ENCODE measurements at places on chromosomes 11 and 22.

DNA sequence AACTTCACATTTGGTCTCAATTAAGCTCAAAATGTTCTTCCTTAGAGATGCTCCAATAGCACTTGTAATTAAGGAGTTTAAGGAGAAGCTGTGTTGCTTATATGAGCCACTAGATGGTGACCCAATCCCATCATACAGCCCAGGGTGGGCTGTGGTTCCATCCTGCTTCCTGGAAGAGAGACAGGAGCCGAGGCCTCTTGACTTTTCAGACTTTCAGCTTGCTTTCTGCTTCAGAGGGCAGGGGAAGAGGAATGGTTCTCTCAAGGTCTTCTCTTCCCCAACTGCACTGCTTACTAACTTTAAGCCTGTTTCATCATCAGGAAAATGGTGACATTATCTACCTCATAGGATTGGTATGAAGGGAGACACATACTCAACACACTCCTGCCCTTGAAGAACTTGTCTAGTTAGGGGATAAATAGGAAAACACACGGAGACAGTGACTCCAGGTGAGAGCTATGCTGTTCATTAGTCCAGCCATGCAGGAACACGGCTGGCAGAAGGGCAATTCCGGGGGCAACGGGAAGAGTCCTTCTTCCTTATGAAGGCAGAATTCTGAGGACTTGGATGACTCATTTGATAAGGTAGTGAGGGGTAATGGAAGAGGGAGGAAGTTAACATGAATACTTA, 20.1 kb downstream of the TMEM218 start:
- DNase-seq: no peak

DNA sequence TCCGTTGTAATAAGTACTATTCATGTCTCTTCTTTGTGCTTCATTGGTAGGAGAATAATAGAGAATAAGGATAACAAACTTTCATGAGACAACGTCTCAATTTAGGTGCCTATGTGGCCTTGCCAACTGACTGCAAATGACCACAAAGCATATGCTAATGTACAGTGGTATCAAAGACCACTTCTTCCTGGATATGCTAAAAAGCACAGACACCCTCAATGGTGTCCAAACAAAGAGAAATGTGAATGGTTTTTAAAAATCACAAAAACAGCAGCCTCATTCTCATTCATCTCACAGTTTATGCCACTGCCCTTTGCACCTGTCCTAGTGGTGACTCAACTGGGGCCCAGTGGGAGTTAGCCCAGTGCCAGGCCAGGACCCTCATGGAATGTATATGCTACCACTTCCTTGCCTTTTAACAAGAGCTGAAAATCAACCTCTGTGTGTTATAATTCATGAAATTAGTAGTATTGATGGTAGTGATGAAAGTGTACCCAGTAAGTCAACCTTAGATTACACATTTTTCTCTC, 65.2 kb upstream of the MTMR2 start:
- DNase-seq: no peak

GRCh38 chr11:38646382-38646781, 2048.3 kb upstream of the RAG2 start:
- DNase-seq: no peak

GRCh38 chr11:128246364-128246801, 341.0 kb downstream of the ETS1 start:
- no peak for DNase-seq

GRCh38 chr22:19731361-19732135, 8.2 kb downstream of the GP1BB start:
- DNase-seq: no peak

DNA sequence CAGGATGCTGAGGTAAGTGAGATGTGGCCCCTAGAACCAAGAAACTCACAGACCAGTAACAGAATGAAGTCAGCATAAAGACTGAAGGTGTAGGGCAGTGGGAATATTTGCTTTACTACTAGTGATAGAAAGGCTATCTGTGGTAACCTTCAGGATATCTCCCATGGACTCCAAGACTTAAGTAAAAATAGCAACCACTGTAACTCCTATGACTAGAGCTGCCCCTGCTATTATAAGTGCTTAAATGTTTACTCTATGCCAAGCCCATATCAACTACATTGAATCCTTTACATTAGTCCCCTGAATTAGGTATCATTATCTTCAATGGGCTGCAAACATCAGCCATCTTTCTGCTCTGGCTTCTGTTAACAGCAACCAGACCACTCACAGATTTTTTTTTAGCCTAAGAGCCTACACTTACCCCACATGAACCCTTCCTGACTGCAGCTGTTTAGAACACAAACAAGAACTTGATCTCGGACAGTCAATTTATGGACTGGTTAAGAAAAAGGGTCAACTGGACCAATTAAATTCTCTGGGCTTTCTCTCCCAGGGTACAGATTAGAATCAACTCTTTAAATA, 335.1 kb upstream of the API5 start:
- DNase-seq: no peak

DNA sequence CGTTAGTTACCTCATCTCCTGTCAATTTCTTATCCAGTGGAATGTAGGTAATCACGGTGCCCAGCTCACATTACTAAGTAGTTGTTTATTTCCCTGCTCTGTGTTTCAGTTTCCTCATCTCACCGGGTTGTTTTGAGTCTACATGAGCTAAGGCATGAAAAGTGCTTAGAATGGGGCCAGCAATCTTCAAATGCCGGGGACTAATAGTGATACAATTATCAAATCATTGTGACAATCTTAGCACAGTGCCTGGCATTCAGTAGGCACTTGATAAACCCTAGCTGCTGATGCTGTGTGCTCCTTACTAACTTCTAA, 53.3 kb upstream of the CD5 start:
- DNase-seq: no peak

DNA sequence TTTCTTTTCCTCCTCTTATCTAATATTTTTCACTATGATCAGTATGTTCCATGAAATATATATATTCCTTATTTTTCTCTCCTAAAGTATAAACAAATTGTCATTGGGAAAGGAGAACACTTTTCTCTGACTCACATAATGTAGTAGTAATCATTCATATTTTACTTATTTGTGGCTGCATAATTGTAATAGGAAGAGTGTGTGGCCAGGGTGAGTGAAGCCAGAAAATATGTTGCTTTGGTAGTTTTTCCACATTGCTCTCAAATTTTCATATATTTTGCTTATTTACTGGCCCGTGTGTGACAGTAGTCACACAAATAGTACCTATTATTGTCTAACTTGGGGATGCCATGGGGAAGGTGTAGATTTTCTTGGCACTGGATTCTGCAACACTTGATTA, 172.1 kb downstream of the DYNC2H1 start:
- no peak for DNase-seq

GRCh38 chr11:60252213-60253108, 9.5 kb upstream of the MS4A4E start:
- no peak for DNase-seq

- no peak for DNase-seq
These were observed 10.2 kb upstream of the PAX6 start for GRCh38 chr11:31821235-31821764.

- no peak for DNase-seq
These were observed 82.1 kb downstream of the OTOG start for GRCh38 chr11:17629113-17629512.

- DNase-seq: no peak
These were observed 11.5 kb downstream of the TNKS1BP1 start for GRCh38 chr11:57313071-57313787.

DNA sequence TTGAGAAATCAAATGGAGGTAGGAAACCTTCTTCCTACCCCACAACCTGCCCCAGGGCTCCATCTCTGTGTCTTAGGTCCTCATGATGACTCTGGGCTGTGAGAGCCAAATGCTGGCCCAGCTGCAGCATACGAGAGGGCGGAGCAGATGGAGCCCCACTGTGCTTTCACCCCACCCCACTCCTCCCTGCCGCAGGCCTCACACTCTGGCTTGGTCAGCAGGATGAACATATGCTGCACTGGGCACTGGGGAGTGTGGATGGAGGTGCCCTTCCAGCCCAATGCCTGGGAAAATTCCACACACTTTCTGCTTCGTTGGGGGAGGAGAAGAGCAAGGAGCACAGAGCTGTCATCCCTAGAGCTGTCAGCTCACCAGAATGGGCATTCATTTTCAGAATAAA, 271.6 kb upstream of the CADM1 start:
- no peak for DNase-seq

- DNase-seq: no peak
These were observed 72.6 kb upstream of the PARVG start for GRCh38 chr22:44108076-44108475.

- no peak for DNase-seq
These were observed 38.8 kb upstream of the PHF21A start for GRCh38 chr11:46160100-46160499.

GRCh38 chr22:39486951-39487825, 14.9 kb upstream of the MIEF1 start:
- DNase-seq: no peak

DNA sequence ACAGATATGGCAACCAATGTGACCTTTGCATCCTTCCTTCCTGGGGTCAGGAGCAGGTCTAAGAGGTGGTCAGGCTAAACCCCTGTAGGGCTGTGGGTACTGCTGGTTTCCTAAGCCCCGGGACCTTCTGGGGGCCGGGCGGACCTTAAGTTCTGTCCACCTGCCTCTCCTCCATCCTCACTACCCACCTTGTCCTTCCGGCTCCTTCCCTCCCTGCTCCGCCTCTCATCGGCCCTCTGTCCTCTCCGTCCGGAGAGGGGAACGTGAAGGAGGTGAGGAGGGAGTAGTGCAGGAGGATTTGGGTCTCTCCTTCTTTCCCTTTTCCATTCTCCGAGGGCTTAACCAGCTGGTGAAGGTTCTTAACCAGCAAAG, 28.3 kb upstream of the PARVB start:
- DNase-seq: no peak

DNA sequence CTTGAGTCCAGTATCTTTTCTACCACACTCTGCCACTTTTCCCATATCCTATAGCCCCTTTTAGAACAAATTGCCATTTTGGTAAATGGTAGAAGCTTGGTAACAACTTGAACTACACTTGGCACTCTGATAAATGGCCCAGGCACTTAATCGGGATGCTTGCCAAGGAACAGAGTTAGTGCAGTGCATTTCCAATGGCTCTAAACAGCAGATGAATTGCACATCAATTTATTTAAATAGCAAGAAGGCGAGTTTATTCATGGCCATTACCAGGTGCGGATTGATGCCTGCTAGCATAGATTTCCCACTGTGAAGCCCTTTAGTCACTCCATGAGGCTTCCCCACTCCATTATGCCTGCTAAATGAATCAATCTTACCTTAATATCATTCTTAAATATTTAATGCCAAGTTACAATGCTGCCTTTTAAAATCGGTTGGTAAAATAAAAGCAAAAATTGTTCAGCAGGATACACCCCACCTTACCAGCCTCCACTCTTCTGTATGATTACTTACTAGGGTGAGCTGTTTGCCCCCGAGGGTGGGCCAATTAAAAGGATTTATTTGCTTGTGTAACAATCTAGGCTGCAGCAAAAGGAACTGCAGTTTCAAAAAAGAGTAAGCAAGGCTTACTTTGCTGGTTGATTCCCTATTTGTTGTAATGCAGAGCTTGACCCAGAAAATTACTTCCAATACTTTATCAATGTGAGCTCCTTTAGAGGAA, 136.0 kb upstream of the ARHGAP42 start:
- DNase-seq: no peak

GRCh38 chr22:35506259-35506570, 34.4 kb upstream of the RASD2 start:
- DNase-seq: no peak

DNA sequence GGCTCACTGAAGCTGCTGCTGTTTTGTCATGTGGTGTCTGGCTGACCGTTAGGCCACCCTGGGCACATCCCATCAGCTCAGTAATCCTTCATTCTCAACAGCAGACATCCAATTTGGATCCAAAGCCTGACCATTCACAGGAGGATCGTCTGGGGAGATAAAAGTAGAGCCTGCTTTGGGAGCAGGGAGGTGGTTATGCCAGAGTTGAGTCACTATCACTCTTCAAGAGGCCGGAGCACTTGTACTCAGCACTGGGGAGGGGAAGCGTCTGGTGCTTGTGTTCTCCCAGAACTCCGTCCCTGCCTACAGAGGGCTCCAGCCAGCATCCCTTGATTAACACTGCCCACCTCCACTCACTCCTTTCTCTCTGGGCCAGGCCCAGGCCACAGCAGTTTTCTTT, 382.6 kb downstream of the OPCML start:
- no peak for DNase-seq

DNA sequence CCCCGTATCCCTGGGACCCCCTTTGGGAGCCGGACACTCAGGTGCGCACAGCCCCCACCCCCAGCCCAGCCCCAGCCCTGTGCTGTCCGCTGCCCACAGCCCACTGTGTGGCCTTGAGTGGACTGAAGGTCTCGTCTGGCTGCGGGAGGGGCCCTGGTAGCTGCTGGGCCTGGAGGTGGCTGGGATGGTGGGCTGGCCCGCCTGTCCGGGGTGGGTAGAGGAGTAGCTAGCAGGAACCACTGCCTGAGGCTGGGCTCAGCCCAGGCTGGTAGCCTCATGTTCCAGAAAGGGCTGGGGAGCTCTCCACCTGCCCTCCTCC, 4.6 kb upstream of the MUC6 start:
- DNase-seq: no peak

- DNase-seq: no peak
These were observed 176.2 kb upstream of the FAT3 start for GRCh38 chr11:92048415-92048814.

DNA sequence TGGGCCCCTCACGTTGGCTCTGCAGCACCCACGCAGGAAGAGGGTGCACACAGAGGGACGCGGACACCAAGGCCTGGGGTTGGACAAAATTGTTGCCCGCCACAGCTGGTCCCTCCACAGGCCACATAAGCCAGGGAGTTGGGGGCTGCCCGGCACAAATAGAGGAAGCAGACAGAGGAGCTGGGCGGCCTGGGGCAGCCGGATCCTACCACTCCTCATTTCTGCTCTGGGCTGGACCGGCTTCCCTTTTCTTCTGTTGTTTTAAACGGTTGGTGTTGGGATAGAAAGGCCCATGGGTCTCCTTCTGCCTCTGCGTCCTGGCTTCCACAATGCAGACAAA, 36.4 kb upstream of the LINC01488 start:
- DNase-seq: no peak

- DNase-seq: no peak
These were observed 68.5 kb downstream of the ARFGAP2 start for GRCh38 chr11:47108214-47108613.

DNA sequence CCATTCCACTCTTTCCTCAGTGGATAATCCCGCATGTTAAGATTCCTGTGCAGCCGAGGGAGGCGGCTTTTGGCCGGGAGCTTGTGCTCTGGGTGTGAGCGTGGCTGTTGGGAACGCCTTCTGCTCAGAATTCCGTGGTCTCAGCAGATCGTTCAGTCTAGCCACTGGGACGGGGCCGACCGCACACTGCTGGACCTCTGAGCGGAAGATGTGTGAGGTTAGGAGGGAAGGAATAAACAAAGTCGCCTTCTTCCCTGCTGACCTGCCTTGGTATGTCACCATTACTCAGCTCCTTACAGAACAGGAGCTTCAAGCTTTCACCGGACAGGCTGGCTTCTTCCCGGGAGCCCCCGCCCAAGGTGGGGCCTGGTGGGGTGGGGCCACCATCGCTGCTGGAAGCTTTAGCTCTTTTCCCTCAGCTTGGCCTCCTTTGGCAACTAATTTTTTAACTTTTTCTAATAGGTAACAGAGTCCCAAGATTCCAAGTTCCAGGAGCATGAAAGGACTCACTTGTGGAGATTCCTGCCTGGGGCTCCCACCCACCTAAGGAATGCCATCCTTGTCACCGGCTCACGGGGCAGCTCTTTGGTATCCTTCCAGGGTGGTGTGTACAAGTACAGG, 22.5 kb upstream of the SEPTIN5 start:
- no peak for DNase-seq
